Vagina (tissue), 2 donors: ENCODE measurements at places on chromosomes 11 and 22. TPM values are rescaled to one million over a fixed set of nuclear protein-coding genes. Genes with fewer than 3 reads are reported as not detected.

The MUC5B gene
- 0.25 TPM for total RNA-seq

GRCh38 chr11:2097356-2097997 is 41.7 kb downstream of the IGF2 start:
- DNase-seq = no peak

- no peak for DNase-seq
These were observed 61.3 kb upstream of the CHORDC1 start for GRCh38 chr11:90284171-90284570.

The IRAG1 gene
- total RNA-seq = 18.2 TPM

DNA sequence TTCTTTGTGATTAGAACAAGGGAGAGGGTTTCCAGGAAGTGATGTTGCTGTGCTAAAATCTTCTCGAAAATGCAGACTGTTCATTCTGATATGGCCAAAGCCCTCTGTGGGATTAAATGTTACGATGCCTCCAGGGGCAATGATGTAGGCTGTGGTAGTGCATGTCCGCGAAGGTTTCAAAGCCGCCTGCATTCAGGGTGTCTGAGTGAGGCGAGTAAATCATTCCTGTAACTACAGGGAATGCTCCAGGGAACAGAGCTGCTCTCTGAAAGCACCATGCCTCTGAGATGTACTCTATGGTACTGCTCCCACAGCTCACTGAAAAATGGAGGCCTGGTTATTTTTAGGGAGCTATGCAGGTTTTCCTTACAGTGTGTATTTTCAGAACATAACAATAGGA is 21.2 kb downstream of the PDGFD start:
- no peak for DNase-seq

- peak; percentile 22 for DNase-seq
These were observed 23.5 kb upstream of the RTL6 start for GRCh38 chr22:44521326-44522074.

The KRTAP5-3 gene
- not detected for total RNA-seq

GRCh38 chr22:35601743-35602615 is 15.2 kb downstream of the MB start:
- no peak for DNase-seq
